ENCODE measurements at places on chromosomes 3 and 15. TPM values are rescaled to one million over a fixed set of nuclear protein-coding genes. Genes with fewer than 3 reads are reported as not detected.

The ADCY5 gene
- 74.0 TPM for polyA plus RNA-seq

The NAALADL2 gene
- 2.3 TPM for polyA plus RNA-seq

The BOC gene
- 14.3 TPM for polyA plus RNA-seq

DNA sequence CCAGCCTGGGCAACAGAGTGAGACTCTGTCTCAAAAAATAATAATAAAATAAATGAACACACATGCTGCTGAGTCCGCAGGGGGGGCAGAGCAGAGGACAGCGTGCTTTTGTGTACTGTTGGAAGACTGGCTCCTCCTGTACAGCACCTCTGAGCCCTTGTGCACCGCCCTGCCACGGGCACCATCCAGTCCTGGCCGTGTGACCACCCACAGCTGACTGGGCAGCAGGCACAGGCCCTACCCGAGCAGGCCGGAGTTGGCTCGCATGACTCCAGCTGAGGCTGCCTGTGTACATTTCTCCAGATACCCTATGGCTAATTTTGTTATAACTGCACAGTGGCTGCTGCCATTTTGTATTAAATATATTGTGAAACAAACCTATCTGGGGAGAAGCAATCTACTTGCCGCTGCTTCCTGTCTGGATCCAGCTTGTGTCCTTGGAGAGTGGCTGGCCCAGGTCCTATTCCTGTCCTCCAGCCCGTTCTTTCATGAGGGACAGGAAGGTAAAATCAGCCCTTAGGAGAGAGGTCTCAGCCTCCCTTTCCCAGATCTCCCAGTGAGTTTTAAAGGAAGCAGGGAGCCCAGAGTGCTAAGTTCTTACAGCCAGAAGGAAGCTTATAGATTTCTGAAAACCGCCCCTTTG lies 14.6 kb downstream of the IVD start:
- no peak overlapping the region for H3K27ac ChIP-seq
- H3K4me3 ChIP-seq: no peak overlapping the region
- H3K36me3 ChIP-seq: peaks cover 18% of the 10 kb centered on the region
- no peaks in the 10 kb centered on the region for H3K27me3 ChIP-seq

DNA sequence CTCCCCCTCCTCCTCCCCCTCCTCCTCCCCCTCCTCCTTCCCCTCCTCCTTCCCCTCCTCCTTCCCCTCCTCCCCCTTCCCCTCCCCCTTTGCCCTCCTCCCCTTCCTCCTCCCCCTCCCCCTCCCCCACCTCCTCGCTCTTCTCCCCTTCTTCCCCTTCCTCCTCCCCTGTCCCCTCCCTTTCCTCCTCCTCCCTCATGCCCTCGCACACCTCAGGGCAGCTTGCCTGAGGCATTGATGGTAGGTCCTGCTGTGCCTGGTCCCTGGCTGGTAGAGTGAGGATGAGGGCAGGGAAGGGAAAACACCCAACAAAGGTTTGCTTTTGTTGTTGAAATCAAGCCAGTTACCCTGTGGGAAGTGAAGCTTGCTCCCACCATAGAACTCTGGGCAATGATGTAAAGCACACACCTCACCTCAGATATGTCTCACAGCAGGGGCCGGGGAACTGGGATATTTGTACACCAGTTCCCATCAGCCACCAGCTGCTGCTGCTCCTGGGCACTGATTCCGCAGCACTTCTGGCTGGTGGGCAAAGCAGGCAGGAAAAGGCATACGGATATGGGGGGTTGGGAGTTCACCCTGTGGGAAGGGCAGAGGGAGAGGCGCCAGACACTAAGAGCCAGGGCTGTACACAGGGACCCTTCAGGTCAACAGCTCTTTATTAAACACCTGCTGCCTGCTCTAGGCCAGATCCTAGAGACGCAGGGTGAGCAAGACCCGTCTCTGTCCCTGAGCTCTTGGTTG lies 13.8 kb downstream of the ISG20 start:
- no peaks in the 10 kb centered on the region for H3K4me1 ChIP-seq
- H3K27ac ChIP-seq: no peak overlapping the region
- no peaks in the 10 kb centered on the region for H3K36me3 ChIP-seq
- no peak overlapping the region for H3K4me3 ChIP-seq
- H3K27me3 ChIP-seq: no peaks in the 10 kb centered on the region

- DNase-seq: no peak
- no peaks in the 10 kb centered on the region for H3K4me1 ChIP-seq
- H3K27ac ChIP-seq: no peak overlapping the region
- H3K4me3 ChIP-seq: no peak overlapping the region
- H3K27me3 ChIP-seq: no peaks in the 10 kb centered on the region
- H3K36me3 ChIP-seq: no peaks in the 10 kb centered on the region
Observed at GRCh38 chr3:43268636-43269035, 17.7 kb upstream of the SNRK start.
